ENCODE measurements at places on chromosomes 4 and X. TPM values are rescaled to one million over a fixed set of nuclear protein-coding genes. Genes with fewer than 3 reads are reported as not detected.

DNA sequence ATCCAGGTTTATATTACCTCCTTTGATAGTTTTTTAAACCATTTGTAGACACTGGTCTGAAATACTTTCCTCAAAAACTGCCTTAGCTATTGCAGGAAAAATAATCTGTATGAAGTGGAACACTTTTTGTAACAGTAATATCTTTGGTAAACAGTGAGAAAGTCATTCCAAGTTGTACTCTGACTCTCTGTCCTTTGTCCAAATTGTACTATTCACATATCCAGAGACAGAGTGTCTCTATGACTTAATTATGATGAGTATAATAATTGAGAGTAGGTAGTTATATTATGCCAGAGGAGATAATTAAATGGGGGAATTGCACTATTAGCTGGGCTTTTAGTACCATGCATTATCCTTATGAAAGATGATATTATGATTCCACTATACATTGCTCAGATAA is 112.6 kb upstream of the LCORL start:
- DNase-seq = no peak

- DNase-seq = peak; percentile 33
Observed at GRCh38 chr4:89496851-89497250, 189.3 kb upstream of the GPRIN3 start.

DNA sequence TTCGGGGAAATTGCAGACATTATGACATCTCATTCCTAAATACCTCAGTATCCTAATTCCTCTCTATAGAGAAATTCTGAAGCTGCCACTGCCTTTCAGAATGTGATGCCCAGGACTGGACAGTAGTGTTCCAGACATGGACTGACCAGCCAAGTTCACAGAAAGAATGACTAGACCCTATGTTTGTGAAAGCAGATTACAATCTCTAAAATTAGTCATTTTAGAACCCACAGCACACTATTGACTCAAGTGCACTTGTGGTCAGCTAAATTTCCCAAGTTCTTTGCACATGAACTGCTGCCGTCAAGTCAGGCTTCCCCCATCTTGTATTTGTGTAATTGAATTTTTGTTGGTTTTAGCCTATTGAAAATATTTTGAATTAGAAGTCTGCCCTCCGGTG is 81.0 kb upstream of the ESX1 start:
- peak; percentile 64 for DNase-seq

DNA sequence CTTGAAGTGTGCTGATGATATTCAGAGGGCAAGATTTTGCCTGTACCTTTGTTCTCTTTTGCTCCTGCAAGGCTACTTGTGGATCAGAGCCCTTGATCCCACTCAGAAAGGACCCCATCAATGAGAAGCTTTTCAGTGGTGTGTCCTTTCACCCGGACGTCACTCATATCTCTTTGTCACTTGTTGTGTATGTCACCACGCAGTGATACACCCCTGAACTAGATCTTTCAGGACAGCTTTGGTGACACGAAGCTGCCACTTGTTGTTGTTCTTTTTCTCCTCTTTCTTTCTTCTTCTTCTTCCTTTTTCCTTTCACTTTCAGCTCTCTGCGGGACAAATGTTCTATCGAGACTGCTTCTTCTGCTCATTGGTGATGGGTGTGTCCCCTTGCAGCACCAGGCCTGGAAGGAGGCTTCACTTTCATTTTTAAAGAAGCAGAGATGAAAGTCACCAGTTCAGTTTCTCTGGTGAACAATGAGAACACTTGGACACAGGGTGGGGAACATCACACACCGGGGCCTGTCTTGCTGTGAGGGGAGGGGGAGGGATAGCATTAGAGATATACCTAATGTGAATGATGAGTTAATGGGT is 83.6 kb downstream of the NBDY start:
- no peak for DNase-seq

DNA sequence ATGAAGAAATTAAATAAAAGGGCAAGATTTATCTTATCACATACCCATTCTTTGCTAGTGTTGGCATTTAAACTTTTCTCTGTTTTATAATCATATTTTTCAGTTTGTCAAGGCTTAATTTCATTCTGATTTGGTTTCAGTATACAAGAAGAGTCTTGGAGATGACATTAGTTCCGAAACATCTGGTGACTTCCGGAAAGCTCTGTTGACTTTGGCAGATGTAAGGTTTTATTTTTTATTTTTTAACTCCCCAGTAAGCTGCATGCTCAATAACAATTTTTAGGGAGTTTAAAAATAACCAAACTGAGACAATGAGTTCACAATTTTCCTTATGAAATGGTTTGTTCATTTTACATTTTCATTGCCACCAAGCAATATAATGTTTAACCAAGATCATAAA is 39.8 kb downstream of the ANXA3 start:
- DNase-seq = no peak

GRCh38 chr4:169009286-169010124 is 550 bp downstream of the CBR4 start:
- peak; percentile 50 for DNase-seq

DNA sequence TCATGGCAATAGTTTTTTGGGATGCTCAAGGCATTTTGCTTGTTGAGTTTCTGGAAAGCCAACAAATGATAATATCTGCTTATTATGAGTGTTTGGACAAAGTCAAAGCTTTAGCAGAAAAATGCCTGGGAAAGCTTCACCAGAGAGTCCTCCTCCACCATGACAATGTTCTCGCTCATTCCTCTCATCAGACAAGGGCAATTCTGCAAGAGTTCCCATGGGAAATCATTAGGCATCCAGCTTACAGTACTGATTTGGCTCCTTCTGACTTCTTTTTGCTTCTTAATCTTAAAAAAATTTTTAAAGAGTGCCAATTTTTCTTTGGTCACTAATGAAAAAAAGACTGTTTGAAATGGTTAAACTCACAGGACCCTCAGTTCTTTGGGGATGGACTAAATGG is 136.3 kb downstream of the UBE2K start:
- DNase-seq = no peak

DNA sequence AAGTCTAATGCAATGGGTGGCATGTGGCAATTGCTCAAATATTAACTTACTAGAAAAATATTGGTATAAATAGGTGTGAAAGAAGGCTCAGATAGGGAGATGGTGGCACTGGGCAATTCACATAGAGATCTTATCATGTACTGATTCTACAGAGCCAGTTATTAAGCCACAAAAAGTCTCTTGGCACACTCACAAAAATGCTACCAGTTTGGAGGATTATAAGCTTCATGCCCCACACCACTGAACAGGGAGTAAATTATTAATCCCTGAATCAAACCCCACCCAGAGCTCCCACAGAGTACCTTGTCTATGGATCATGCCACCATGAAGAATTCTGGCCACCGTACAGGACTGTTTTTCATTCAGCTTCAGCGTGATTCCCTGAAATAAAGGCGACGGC is 13.8 kb downstream of the MPP1 start:
- DNase-seq = no peak

- DNase-seq = no peak
Observed at GRCh38 chrX:109926743-109927662, 75.9 kb upstream of the TMEM164 start.

DNA sequence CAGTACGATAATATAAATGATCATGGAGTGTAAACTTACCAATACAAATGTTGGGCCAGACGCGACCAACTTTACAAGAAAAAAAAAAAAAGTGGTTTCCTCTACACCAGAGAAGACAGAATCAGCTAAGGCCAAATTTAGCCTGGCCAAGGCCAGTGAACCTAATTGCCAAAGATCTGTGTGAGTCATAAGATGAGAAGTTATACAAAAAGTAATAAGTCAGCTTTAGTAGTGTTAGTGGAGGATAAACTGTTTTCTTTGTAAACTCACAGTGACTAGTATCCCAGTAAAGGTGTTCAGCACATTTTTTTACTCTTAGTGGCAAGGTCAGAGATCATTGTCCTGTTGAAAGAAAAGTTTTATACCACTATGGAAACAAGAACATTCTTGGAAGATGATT is 531.4 kb upstream of the TECRL start:
- peak; percentile 35 for DNase-seq

DNA sequence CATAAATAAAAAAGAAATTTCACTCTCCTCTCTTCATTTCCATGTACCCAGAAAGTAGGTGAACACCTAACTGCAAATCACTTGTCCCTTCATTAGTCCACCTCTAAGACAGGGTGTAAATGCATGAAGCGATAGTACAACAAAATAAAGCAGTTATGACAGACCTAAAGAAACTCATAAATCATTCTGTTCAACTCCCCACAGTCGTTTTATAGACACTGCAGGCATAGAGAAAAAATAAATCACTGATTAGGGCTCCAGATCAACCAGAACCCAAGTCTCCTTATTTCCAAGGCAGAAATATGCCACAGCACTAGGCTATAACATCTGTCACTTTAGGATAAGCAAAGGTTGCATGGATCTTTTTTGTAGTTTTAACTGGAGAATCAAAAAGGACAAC is 3.0 kb downstream of the RASGEF1B start:
- no peak for DNase-seq

- DNase-seq = no peak
Observed at GRCh38 chr4:122622400-122622799, 1.5 kb upstream of the IL21 start.

GRCh38 chr4:173280998-173281397 is 53.2 kb downstream of the HMGB2 start:
- no peak for DNase-seq

- peak; percentile 85 for DNase-seq
Observed at GRCh38 chr4:117137145-117137544, 51.8 kb upstream of the TRAM1L1 start.

GRCh38 chrX:70013466-70014381 is 36.0 kb downstream of the AWAT2 start:
- no peak for DNase-seq

Gene LGI2
- total RNA-seq = not detected

Gene EDA
- total RNA-seq = 0.26 TPM

Gene PROM1
- total RNA-seq = 0.26 TPM

Gene FAM184B
- not detected for total RNA-seq

Gene ODAPH
- not detected for total RNA-seq

Gene SPINK2
- not detected for total RNA-seq

Gene EVC2
- total RNA-seq = 9.5 TPM

Gene PACRGL
- 25.0 TPM for total RNA-seq

Data from bronchial epithelial cell (primary cell).